ENCODE measurements at places on chromosomes 6 and 20.

GRCh38 chr6:159095616-159096015, 50.8 kb upstream of the TAGAP start:
- no peak for DNase-seq

- no peak for DNase-seq
Measured at GRCh38 chr6:26030716-26031115, 56.5 kb upstream of the HFE start.

DNA sequence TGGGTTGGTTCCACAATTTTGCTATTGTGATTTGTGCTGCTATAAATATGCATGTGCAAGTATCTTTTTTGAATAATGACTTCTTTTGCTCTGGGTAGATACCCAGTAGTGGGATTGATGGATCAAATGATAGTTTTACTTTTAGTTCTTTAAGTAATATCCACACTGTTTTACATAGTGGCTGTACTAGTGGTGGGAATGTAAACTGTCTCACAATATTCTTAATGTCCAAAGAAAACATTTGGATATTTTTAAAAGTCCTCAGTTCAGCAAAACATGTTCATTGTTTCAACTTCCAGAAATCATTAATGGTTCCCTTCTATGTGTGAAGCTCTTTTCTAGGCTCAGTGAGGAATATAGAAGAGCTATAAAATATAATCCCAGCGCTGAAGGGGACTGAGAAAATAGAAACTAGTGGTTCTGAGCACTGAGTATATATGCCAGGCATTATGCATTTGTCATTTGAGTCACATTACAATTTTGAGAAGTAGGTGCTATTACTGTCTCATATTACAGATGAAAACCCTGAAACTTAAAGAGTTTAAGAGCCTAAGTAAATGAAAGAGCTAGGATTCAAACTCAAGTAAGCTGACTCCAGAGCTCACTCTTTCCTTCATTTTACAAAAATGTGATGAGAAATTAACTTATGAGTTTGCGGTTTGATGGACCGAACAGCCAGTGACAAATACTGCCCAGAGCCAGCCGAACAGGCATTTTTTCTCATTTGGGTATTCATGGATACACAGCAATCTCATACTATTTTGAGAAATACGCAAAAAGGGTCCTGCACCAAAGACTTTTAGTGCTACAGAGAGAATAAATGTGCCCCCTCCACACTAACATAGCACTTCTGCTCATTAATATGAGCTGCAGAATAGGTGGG, 250.1 kb downstream of the TBX18 start:
- DNase-seq = no peak

DNA sequence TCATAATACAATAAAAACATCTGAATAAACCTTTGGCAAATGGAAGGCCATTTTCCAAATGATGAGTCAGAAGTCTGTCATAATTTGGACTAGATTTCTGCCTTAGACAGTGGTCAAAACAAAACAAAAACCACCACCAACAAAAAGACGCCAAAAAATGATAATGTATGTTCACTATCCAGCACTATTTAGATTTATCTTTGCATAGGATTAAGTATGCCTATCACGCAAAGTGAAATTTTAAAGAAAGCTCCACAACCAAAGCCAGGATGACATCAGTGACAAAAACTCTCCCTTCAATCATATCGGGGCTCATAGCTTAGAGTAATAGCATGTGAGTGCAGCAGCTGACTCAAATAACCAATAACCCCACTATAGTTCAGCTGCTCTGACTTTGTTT, 201.9 kb downstream of the MOXD1 start:
- DNase-seq = peak; percentile 64

DNA sequence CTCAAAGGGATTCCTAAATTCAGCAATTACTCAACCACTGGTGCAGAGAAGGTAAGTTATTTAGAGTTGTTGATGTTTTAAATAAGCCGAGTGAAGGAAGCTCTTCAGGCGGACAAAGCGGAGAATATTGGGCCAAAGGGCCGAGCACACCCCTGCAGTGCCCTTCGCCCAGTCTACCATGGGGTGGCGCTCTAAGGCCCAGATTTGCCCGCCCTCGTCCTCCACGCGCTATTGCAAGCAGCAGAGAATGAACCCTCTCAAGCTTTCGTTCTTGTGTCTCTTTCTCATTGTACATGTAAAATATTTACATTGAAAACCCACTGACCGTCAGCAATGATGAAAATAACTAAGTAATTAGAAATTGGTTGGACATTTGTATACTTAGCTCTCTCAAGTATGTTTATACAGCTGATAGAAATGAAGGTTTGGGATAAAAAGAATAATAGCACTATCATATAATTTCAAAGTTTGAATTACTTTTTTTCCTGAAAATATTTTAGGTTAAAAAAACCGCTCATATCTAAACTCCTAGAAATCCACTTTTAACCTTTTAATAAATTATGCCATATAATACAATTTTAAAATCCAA, 195.0 kb upstream of the CEP162 start:
- DNase-seq = no peak

- DNase-seq = no peak
Measured at GRCh38 chr6:84791927-84792326, 27.5 kb upstream of the TBX18 start.

DNA sequence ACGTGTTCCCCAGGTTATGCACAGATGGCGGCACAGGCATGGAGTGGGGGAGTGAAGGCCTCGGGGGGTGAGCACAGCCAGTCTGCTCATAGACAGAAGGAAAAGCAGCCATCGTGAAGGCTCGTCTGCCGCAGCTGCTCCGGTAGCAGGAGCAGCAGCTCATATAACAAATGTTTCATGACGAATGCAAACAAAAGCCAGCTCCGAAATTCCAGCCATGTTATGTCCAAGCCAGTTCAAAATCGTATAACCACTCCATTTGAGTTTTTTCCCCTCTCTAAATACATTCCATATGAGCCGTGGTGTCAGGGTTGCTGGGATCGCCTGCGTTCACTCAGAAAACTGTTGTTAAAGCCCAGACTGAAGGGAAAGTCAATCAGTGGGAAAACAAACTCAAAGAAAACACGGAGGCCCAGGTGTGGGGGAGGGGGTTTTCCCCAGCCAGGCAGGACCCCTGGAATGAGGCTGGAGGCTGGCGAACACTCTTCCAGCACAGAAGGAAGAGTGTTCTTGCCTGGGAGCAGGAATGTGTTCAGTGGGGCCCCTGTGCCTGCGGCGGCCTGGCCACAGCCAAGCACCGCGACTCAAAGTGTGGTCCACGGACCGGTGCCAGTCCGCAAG, 280.4 kb upstream of the TAB2 start:
- DNase-seq = peak; percentile 64

GRCh38 chr20:40319056-40319455, 370.0 kb downstream of the MAFB start:
- DNase-seq = no peak

- no peak for DNase-seq
Measured at GRCh38 chr6:33985313-33985751, 160.6 kb downstream of the GRM4 start.

DNA sequence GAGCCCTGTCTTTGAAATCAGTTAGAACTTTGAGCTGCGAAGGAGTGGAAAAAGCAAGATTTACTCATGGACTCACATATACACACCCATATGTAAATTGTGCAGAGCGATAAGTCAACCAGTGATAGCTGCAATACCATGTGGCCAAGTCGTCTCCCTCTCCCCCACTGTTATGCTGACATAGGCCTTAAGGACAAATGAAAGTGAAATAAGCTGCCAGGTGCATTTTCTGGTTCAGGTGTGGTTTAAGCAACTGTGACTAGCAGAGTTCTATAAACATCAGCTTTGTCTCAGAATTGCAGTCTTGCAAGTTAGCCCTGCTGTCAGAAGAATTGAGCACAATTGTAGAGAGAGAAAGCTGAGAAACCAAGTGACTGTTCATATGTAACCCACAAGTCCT, 9.6 kb downstream of the FAM83B start:
- DNase-seq = no peak

DNA sequence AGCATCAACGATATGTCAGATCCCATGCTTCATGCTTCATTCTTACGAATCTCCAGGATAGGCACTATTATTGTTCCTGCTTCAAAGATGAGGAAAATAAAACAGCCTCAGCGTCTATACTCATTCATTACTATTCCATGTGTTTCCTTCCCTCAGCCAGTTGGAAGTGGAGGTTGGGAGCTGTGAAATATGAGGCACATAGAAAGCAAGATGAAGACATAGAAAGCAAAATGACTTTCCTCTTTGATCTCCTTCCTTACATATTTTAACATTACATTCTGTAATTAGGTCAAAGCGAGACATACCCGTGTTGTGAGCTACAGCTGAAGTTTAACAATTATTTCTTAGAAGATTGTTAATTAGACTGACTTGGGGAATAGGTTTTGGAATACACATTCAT, 125.4 kb downstream of the FYN start:
- no peak for DNase-seq

DNA sequence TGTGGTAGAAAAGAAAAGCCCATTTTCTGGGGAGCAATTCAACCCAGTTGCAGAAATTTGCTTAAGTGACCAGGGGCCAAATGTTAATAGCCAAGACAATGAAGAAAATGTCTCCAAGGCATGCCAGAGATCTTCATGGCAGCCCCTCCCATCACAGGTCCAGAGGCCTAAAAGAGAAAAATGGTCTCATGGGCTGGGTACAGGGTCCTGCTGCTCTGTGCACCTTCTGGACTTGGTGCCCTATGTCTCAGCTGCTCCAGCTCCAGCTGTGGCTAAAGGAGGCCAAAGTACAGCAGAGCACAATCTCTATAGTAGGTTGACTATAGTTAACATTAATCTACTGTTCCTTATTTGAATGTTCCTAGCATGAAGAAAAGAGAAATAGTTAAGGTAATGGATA, 44.7 kb downstream of the FRK start:
- no peak for DNase-seq

GRCh38 chr6:6842291-6842690, 253.8 kb downstream of the LY86 start:
- no peak for DNase-seq

- DNase-seq = no peak
Measured at GRCh38 chr20:57188056-57188455, 78.4 kb downstream of the BMP7 start.

- DNase-seq = no peak
Measured at GRCh38 chr20:64075556-64075955, 3.8 kb downstream of the RGS19 start.

DNA sequence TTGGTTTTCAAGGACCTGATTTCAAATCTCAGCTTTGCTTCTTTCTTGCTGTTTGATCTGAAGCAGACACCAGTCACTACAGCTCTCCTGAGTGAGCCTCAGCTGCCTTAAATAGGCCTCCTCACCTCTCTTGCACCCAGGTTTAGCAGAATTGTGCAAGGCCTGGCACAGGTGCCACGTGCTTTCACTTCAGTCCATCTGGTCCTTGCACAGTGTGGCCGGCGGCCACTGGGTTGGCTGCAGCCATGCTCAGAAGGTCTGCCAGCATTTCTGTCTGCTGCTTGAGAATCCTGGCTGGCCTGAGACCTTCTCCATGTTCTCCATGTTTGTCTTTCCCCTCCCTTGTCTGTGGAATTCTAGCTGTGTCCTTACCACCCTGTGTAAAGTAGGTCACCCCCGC, 14.5 kb upstream of the DAAM2 start:
- DNase-seq = no peak

Data from AG10803 (cell line).